ENCODE measurements at places on chromosomes 1 and 21.

DNA sequence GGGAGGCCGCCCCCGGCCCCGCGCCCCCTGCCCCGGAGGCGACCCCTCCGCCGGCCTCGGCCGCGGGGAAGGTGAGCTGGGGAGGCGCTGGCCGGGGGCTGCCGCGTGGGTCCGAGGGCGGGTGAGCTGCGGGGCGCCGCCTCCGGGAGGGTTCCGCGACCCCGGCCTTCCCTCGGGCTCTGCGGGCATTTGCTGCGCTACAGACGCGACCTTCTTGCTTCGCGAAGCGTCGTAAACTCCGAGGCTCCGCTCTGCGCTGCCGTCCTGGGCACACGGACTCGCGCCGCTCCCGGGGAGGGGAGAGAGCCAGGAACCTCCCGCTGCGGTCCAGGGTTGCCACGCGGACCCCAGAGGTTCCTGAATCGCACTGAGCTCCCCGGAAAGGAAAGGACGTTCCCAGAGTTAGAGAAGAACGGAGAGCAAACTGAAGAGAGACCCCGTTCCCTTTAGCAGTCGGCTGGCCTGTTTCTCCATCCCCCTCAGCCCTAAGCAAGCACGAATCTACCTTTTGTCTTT, 345 bp downstream of the SLX9 start:
- DNase-seq, result no peak

DNA sequence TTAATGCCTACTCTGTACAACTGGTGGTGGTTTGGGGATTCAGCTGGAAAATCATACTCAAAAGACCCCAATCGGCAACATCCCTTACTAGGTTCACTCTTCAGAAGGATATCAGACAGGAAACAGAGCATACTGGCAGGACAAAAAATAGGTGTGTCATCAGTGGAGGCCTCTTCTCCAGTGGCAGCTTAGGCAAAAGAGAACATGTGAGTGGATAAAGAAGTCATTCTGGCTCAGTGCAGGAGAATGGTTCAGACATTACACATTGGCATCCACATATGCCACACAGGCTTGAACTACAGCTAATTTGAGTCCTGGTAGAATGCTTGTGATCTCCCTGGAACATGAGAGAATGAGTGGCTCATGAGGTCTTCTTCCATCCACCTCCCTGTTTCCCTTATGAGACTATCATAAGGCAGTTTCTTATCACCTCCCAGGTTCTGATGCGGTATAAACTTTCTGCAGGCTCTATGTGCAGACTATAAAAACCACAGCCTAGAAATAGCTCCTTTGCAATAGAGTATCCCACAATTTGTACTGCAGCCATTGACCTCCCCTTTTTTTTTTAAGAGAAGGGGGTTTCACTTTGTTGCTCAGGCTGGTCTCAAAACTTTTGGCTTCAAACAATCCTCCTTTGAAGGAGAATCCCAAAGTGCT, 24.7 kb downstream of the VAMP4 start:
- no peak for DNase-seq

DNA sequence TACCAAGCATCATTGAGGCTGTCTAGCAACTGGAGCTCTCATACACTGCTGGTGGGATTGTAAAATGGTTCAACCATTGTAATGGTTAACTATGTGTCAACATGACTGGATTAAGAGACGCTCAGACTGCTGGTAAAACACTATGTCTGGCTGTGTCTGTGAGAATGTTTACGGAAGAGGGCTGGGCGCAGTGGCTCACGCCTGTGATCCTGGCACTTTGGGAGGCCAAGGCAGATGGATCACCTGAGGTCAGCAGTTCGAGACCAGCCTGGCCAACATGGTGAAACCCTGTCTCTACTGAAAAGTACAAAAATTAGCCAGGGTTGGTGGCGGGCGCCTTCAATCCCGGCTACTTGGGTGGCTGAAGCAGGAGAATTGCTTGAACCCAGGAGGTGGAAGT, 4.8 kb upstream of the FCRLA start:
- DNase-seq, result no peak

- DNase-seq, result no peak
These were observed 59.5 kb downstream of the IRF2BP2 start for GRCh38 chr1:234550341-234551031.

DNA sequence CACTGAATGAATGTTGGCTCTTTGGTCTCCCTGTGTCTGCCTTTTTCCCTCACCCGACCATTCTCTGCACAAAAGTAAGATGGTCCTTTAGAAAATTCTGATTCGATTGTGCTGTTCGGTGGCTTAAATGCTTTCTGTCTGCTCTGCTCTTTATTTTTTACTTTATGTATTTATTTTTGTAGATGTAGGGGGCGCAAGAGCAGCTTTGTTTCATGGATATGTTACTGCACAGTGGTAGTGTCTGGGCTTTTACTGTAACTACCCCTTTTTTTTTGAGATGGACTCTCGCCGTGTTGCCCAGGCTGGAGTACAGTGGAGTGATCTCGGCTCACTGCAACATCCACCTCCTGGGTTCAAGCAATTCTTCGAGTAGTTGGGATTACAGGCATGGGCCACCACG, 15.7 kb downstream of the NLRP3 start:
- DNase-seq, result no peak

DNA sequence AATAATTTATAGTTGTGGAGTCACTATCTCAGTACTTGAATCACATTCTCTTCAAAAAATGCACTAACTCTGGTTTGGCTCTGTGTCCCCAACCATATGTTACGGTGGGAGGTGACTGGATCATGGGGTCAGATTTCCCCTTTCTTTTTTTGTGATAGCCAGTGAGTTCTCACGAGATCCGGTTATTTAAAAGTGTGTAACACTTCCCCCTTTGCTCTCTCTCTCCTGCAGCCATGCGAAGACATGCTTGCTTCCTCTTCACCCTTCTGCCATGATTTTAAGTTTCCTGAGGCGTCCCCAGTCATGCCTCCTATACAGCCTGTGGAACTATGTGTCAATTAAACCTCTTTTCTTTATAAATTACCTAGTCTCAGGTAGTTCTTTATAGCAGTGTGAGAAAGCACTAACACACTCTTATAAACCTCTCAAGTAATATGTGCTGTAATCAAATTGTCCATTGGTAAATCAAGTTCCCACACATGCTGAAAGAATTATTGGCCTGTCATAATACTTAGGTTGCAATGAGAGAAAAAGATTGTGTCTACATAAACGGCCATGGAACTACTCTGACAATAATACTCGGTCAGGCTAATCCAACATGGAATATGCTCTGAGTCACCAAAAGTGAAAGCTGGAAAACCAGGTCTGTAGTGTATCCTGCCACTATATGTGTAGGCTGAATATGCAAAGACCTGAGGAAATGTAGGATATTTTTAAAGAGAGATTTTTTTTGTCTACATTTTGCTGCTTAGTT, 107.5 kb downstream of the SLC44A5 start:
- DNase-seq, result no peak

DNA sequence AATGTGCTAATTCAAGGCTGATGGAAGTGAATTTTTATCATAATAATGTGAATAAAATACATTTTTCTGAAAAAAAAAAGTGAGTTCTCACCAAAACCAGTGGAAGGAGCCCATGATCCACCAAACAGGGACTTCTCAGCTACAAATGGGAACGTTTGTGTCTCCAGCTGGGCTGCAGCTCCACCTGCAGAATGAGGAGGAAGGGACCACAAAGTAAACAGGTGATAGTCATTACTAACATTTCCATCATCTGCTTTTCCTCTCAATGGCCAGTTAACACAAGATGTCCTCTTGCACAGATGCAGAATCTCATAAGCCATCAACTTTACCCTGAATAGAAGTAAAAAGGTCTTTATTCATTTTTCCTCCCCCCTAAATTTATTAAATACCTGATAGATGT, 246.2 kb downstream of the MRPL39 start:
- no peak for DNase-seq

DNA sequence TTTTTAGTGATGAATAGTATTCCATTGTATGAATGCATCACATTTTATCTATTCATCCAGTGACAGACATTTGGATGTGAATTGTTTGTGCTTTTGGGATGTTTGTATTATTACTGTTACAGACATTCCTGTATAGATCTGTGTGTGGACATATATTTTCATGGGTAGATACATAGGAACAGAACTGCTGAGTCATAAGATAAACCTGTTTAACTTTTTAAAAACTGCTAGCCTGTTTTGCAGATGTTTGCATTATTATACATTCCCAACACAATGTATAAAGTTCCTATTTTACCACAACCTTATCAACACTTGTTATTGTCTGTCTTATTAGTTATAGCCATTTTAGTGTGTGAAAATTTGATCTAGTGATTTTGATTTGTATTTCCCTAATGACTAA, 46.8 kb downstream of the TYW3 start:
- DNase-seq, result no peak

DNA sequence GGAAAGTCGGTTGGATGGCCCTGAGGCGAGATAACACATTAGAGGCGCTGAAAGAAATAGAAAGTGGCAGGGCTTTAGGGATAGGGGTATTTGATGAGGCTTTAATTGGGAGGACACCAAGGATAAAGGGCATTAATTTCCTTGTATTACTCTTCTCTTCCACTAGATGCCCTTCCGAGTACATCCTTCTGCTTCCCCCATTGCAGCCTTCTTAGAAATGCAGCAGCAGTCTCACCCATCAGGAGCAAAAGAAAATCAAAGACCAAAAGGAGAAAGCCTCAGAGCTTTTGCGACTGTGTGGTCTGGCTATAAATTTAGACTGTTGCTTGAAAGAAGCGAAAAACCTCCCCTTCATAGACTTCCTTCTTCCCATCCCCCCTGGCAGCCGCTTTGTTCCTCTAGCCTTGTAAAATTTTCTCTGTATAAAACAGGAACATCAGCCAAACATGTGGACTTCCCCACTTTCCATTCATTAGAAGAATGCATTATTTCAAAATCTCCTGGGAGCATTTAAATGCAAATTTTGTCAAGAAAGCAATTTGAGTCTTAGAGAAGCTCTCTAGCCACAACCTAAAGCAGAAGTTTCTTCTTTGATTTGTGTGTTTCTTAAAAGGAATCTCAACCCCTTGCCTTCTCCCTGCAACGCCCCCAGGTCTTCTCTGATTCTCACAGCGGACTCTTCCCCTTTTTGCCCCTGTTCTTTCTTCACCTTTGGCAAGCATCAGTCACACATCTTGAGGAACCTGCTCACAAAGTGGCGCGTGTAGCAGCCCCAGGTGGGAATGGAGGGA, 76.6 kb downstream of the NDUFS5 start:
- no peak for DNase-seq

DNA sequence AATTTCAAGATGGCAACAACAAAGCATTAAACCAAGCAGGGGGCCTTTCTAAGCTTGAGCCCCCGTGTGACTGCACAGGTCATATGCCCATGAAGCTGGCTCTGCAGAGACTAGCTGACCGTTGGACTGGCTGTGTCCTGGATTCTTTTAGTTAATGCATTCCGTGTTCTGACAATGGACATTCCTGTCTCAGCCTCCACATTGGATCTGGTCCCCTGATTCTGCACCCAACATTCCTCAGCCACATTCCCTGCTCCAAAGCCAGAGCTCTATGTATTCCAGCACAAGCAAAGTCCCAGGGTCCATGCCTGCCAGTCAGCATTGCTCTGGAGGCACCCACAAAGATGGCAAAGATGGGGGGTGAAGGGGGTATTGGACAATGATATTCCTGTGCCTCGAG, 5.1 kb upstream of the NAV1 start:
- DNase-seq, result no peak

- DNase-seq, result no peak
These were observed 148.6 kb downstream of the ST6GALNAC5 start for GRCh38 chr1:77015748-77016341.

DNA sequence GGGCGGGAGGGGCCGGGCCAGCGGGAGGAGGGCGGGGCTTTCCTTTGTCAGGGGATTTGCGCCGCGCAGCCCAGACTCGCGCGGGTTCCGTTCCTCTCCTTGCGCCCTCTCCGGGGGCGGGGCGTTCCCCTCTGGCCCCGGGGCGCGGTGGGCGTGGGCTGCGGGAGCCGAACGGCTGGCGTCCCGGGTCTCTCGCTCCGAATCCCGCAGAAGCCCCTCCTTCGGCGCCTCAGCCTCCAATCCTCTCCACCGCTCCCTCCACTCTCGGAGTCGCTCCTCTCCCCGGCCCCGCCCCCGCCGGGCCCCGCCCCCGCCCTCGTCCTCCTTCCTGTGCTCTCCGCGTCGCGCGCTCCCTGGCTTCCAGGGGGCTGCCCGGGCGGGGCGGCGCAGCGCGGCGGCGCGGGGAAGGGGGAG, 82.8 kb upstream of the BMP8A start:
- DNase-seq, result peak; percentile 71

DNA sequence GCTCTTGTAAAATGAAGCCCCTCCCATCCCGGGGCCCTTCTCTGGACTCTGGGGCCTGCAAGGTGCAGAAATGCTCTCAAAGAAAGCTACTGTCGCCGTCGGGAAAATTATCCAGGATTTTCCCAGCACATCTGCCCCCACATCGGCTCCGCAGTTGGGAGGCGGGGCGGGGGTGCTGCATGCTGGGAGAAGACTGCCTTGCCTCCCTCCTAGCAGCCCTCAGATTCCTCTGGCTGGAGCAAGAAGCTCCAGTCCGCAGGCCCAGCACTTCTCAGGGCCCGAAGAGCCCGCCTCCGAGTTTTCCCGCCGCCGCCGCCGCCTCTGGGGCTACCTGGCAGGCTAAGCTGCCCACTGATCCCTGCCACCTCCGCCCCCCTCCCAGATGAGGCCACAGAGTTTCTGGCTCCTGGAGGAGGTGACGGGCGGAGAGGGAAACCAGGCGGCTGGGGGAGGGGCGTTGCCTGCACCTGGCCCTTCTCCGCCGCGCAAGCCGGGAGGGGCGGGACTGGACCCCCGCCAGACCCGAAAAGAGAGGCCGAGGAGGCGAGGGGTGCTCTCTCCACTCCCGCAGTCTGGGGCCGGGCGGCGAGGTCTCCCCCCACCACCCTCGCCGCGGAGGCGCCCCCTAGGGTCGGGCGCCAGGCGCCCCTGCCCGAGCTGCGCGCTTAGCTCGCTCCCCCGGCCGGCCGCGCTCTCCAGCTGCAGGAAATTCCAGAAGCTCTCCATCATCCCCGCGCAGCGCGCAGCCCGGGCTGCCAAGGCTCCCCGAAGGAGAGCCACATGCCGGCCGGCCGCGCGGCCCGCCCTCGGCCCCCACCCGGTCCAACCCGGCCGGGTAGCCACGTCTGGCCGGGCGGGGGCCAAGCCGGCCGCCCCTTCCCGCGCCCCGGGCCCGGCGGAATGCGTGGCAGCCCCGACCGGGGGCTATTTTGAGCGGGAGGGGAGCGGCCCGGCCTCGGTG, 28.8 kb downstream of the AHDC1 start:
- no peak for DNase-seq

GRCh38 chr1:174017231-174017970, 4.8 kb downstream of the RC3H1 start:
- no peak for DNase-seq

- DNase-seq, result no peak
These were observed 26.2 kb downstream of the VASH2 start for GRCh38 chr1:212976586-212976985.

- no peak for DNase-seq
These were observed 92.0 kb upstream of the HAO2 start for GRCh38 chr1:119276558-119276957.

DNA sequence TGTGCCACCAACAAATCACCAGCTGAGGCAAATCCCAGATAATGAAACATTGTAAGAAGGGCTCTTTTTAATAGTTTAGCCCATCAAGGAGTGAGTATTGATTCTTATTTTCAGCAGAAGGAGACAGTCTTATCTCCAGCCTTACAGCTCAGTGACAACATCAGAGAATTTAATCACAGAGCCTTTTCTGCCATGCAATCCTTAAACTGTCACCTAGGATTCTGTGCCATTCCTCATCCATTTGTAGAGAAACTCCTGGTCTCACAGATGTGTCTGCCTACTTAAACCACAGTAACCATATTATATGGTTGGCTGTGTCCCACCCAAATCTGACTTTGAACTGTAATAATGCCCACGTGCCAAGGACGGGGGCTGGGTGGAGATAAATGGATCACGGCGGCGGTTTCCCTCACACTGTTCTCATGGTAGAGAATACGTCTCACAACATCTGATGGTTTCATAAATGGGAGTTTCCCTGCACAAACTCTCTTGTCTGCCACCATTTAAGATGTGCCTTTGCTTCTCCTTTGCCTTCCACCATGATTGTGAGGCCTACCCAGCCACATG, 217.7 kb downstream of the RERE start:
- DNase-seq, result no peak

Data from stimulated activated CD4-positive, alpha-beta T cell treated with anti-CD3 and anti-CD28 coated beads, Interleukin-2, amount 100 ng/mL, for 4 hours (primary cell).